ENCODE measurements at places on chromosomes 1 and 21. TPM values are rescaled to one million over a fixed set of nuclear protein-coding genes. Genes with fewer than 3 reads are reported as not detected.
A peak's percentile ranks its signal among the peaks of the same experiment; 100 is the strongest.

GRCh38 chr1:70438529-70438928 is 27.5 kb downstream of the CTH start:
- no peaks in the 10 kb centered on the region for H3K4me1 ChIP-seq
- H3K36me3 ChIP-seq, result peaks cover 5% of the 10 kb centered on the region
- H3K27ac ChIP-seq, result no peak overlapping the region
- no peaks in the 10 kb centered on the region for H3K27me3 ChIP-seq
- no peak overlapping the region for H3K4me3 ChIP-seq

- H3K36me3 ChIP-seq, result no peaks in the 10 kb centered on the region
- no peak overlapping the region for H3K27ac ChIP-seq
- H3K27me3 ChIP-seq, result no peaks in the 10 kb centered on the region
Measured at GRCh38 chr21:45822429-45823099, 159.0 kb upstream of the COL6A1 start.

DNA sequence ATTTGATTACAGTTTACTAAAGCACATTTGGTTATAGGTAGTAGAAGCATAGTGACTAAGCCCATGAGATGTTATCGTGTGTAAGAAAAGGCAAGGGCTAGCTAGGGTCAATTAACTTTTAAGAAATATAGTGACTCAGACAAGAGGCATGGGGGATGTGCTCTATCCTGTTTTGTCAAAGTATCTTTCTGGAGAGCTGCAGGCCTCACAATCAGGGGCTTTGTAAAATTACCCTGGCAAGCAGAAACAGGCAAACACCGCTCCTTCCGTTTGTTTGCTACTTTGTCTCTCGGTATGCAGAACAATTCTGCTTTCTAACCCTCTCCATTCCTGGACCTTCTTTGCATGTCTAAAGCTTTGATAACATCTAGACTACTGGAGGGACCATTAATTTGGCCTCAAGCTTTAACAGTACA is 26.1 kb upstream of the ZNF697 start:
- H3K4me1 ChIP-seq, result peaks cover 16% of the 10 kb centered on the region
- no peaks in the 10 kb centered on the region for H3K27me3 ChIP-seq
- DNase-seq, result no peak
- no peaks in the 10 kb centered on the region for H3K36me3 ChIP-seq

DNA sequence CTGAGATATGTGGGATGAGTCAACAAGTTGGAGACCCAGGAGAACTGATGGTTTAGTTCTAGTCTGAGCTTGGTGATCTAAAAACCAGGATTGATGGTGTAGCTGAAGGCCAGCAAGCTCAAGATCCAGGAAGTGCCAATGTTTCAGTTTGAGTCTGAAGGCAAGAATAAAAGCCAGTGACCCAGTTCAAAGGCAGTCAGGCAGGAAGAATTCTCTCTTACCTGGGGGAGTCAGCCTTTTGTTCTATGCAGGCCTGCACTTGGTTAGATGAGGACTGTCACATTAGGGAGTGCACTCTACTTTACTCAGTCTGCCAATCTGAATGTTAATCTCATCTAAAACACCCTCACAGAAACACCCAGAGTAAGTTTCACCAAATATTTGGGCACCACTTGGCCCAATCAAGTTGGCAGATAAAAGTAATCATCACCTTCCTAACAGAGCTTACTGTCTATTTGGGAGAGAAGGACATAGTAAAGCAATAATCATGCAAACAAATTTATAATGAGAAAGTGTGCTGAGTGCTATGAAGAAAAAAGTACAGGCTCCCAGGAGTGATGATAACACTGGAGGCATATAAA is 63.4 kb downstream of the TSEN15 start:
- H3K36me3 ChIP-seq, result no peaks in the 10 kb centered on the region
- DNase-seq, result peak; percentile 52
- H3K4me3 ChIP-seq, result no peak overlapping the region
- H3K4me1 ChIP-seq, result no peaks in the 10 kb centered on the region

GRCh38 chr1:111476761-111477309 is 3.1 kb downstream of the C1orf162 start:
- no peak for DNase-seq
- no peak overlapping the region for H3K27ac ChIP-seq
- no peak overlapping the region for H3K4me3 ChIP-seq
- H3K36me3 ChIP-seq, result no peaks in the 10 kb centered on the region
- peaks cover 5% of the 10 kb centered on the region for H3K4me1 ChIP-seq

GRCh38 chr1:170210142-170210541 is 64.4 kb downstream of the NTMT2 start:
- H3K4me3 ChIP-seq, result no peak overlapping the region
- H3K27me3 ChIP-seq, result no peaks in the 10 kb centered on the region
- DNase-seq, result no peak
- H3K27ac ChIP-seq, result no peak overlapping the region
- H3K4me1 ChIP-seq, result peaks cover 15% of the 10 kb centered on the region
- no peaks in the 10 kb centered on the region for H3K36me3 ChIP-seq

DNA sequence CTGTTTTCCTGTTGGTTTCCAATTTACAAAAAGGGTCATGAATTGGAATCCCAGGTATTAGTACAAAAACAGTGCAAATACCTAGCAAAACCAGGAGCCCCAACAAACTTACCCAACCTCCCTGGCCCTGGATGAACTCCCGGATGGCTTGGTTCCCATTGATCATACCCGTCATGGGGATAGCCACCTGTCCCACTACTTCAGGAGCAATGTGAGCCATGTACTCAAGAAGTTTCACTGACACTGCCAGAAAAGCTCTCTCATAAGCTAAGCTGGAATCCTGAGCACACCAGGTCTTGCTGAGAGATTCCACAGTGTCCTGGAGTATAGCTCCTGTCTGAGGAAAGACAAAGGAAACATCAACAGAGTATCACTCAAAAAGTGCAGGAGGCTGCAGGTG is 5.7 kb downstream of the BCL2L15 start:
- H3K4me3 ChIP-seq, result no peak overlapping the region
- no peak overlapping the region for H3K27ac ChIP-seq

DNA sequence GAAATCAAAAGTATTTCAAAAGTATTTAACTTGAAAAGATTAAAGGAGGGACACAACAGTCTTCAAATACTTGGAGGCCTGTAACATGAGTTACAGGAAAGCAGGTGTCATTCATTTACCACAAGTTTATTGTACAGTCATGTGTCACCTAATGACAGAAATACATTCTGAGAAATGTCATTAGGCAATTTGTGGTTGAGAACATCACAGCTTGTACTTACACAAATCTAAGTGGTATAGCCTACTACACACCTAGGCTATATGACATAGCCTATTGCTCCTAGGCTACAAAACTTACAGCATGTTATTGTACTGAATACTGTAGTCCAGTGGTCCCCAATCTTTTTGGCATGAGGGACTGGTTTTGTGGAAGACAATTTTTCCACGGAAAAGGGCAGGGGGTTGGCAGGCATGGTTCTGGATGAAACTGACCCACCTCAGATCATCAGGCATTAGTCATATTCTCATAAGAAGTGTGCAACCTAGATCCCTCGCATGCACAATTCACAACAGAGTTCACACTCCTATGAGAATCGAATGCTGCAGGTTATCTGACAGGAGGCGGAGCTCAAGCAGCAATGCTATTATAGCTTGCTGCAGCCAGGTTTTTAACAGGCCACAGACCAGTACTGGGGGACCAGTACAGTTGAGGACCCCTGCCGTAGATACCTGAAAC is 25.0 kb upstream of the PHTF1 start:
- H3K36me3 ChIP-seq, result no peaks in the 10 kb centered on the region
- H3K4me1 ChIP-seq, result peaks cover 53% of the 10 kb centered on the region
- DNase-seq, result no peak
- H3K4me3 ChIP-seq, result no peak overlapping the region

Gene CYP4A11
- total RNA-seq, result not detected
